NCI-H1436 treated with DMSO at 0.1 percent for 48 hours (cell line): ENCODE measurements at places on chromosomes 3 and 15.

- no peak for DNase-seq
Observed at GRCh38 chr15:83905556-83906273, 251.8 kb downstream of the ADAMTSL3 start.

GRCh38 chr15:66901336-66902100 is 163.9 kb upstream of the SMAD3 start:
- DNase-seq: no peak

GRCh38 chr15:98555173-98555515 is 93.2 kb upstream of the IGF1R start:
- DNase-seq: no peak

DNA sequence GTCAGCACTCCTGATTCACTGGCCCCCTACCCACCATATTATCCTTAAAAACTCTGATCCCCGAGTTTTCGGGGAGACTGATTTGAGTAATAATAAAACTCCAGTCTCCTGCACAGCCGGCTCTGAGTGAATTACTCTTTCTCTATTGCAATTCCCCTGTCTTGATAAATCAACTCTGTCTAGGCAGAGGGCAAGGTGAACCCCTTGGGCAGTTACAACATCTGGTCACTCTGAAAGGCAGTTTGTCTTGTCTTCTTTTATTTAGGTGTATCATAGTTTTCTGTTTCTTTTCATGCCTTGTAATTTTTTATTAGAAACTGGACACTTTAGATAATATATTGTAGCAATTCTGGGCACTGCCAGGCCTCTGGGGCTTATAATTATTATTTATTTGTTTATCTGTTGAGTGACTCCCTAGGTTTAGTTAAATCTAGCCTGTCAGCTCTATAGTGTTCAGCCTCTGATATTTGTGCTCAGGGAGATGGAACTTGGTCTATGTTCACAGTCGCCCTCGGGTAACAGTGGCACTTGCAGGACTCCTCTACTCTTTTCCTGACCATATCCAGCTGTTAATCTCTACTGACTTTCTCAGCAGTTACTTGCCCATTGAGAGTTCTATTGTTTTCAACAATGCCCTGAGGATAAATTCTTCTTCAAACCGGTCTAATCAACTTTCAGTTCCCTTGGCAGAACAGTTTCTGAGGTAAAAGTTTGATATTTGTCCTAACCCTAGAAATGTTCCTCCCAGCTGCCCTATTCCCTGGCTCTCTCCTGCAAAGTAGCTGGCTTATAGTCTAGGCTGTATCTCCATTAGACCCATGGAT is 15.5 kb upstream of the PLAAT1 start:
- no peak for DNase-seq

- no peak for DNase-seq
Observed at GRCh38 chr3:31432897-31433678, 99.6 kb upstream of the STT3B start.

DNA sequence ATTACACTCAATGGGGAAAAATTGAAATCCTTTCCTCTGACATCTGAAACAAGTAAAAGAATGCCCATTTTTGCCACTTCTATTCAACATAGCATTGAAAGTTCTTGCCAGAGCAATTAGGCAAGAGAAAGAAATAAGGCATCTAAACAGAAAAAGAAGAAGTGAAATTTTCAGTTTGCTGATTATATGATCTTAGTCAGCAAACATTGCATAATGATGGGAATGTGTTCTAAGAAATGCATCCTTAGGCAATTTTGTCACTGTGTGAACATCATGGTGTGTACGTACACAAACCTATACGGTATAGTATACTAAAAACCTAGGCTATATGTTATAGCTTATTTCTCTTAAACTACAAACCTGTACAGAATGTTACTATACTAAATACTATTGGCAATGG is 278.0 kb downstream of the CGGBP1 start:
- no peak for DNase-seq

DNA sequence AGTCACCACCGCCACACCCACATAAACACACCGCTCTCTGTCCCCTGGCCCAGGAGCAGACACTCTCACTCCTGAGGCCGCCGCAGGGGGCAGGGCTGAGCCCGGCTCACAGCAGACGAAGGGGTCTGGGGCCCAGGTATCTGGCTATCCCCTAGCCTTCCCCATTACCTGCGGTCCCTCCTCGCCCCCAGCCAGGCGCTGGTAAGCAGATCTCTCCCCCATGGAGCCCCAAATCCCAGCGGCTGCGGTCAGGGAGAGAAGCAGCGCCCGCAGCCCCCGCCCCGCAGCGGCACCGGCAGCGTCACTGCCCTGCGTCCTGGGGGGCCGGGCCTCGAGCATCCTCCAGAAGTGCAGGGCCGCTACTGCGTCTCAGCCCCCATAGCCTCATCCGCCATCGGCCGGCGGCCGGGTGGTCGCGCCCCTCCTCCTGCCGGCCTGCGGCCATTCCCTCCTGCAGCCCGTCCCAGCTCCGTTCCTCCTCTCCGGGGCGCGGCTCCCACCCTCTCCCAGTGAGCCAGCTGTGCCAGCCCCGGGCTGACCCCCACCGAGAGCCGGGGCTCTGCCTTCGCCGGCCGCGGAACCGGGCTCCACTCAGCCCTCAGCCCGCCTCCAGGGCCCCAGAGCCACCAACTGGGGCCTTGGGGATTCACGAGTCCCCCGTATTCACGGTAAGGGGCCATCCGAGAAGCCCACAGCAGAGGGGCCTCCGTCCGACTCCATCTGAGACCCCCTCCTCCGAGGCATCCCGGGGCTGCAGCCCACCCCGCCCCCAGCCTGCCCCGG is 13.1 kb downstream of the TNK2 start:
- no peak for DNase-seq

DNA sequence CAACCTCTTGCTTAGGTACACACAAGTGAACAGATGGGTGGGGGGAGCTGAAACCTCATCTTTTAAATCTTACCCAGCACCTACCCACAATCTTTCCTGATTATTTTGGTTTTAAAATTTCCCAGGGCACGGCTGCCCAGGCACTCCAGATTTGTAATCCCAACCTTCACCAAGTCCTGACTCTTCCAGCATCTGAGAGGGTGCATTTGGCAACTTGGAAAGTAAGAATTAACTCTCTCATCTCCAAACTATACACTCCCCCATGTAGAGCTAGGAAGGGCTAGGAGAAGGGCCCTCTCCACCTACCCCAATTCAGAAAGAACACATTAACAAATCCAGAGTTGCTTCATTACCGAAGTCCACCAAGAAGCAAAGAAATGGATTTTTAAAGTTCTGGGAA is 41.7 kb upstream of the PRICKLE2 start:
- no peak for DNase-seq

- no peak for DNase-seq
Observed at GRCh38 chr15:92025706-92026270, 172.3 kb downstream of the SLCO3A1 start.

DNA sequence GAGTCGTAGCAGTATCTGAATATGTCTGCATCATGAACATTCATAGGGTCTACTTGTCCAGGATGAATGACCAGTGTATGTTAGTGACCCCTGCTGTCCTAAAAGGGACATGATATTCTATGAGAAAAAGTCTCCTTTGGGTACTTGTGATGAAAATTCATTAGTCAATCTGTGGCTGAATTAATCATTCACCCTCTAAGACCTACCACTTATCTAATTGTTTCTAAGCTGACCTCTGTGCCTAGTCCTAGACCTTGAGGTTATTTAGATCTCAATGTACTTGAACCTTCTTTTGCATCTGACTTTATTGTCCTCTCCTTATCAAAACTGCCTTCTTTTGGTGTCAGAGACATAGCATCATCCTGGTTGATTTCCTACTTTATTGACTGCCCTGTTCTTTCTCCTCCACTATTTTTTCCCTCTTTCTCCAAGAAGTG is 799.3 kb downstream of the DIPK2A start:
- DNase-seq: no peak

- DNase-seq: no peak
Observed at GRCh38 chr3:183980403-183980802, 37.3 kb downstream of the ABCC5 start.

DNA sequence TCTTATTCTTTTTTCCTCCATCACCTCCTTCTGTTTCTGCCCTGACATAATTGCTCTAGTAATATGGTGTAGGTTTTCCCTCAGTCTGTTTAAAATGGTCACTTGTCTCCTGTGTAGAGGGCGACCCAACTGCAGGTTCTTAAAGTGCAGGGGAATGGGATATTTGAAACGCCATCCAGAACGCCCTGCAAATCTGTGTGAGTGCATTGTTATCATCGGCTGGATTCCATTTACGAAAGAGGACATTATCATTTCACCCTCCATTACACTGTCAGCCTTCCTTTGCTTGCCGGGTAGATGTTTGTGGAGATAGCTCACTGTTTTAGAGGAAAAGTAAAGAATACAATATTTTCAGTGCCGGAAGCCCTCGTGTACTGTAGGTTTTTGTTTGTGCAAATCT is 354.0 kb downstream of the LRTM1 start:
- DNase-seq: no peak

- no peak for DNase-seq
Observed at GRCh38 chr15:45112143-45112590, 1.8 kb downstream of the DUOX2 start.

DNA sequence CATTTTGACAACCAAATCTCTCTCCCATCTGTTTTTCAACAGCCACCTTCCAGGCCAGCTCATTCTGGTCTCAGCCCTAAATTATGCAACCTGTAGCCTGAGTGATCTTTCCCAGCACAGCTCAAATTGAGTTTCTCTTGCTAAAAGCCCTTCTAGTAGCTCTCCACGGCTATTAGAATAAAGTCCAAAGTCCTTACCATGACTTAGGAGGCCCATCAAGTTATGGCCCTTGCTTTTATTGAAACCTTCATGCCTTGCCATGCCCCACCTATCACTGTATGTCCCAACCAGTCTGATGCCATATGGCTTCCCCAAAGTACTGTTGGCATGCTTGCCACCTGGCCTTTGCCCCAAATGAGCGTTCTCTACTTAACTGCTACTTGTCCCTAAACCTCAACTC is 303.5 kb upstream of the GADL1 start:
- DNase-seq: no peak

DNA sequence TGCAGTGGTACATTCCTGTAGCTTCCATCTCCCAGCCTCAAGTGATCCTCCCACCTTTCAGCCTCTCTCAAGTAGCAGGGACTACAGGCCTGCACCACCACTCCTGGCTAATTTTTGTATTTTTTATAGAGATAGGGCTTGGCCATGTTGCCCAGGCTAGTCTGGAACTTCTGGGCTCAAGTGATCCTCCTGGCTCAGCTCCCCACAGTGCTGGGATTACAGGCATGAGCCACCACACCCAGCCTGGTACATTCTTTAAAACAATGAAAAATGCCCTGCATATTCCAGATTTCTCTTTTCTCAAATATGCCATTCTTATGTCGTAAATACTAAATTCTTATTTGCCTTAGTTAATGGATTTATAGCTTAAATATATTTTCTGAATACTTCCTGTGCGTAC is 581.4 kb downstream of the MECOM start:
- DNase-seq: no peak

- no peak for DNase-seq
Observed at GRCh38 chr3:27721717-27722564, at the start of gene EOMES. TSS of gene EOMES (minus strand) at chr3:27722323. CDS start at chr3:27722294, 29 bp downstream.

DNA sequence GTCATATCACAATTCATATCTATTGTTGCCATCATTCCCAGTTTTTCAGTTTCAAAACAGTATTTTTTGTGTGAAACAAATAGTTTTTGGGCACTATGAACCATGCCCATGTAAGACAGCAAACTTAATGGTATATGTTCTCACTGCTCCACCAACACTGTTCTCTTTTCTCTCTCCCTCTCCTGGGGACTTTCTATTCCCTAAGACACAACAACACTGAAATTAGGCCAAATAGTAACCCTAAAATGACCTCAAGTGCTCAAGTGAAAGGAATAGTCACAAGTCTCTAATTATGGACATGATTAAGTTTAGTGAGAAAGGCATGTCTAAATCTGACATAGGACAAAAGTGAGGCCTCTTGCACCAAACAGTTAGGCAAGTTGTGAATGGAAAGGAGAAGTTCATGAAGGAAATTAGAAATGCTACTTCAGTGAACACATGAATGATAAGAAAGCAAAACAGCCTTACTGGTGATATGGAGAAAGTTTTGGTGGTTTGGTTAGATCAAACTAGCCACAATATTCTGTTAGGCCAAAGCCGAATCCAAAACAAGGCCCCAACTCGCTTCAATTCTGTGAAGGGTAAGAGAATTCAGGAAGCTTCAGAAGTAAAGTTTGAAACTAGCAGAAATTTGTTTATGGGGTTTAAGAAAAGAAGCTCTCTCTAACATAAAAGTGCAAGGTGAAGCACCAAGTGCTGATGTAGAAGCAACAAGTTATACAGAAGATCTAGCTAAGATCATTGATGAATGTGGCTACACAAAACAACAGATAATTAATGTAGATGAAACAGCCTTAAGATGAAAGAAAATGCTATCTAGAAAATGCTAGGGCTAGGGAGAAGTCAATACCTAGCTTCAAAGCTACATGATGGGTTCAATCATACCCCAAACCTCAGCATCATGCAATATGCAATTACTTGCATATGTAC is 104.2 kb downstream of the CBLB start:
- no peak for DNase-seq

DNA sequence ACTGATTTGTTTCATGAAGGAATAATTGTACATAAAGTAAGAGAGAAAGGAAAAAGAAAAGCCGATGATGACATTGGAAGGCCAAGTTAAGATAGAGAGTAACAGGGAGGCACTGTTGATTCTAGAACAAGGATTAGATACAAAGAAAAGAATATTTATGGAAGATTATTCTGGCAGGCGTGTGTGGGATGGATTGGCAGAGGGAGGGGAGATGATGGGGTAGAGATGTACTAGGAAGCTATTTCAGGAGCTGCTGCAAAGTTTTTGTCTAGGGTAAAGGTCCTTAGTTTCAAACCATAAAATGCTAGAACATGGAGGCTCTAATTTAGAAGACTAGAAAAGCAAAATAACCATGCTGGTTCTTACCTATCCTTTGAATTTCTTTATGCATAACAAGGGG is 280.0 kb upstream of the LRRN1 start:
- DNase-seq: no peak

DNA sequence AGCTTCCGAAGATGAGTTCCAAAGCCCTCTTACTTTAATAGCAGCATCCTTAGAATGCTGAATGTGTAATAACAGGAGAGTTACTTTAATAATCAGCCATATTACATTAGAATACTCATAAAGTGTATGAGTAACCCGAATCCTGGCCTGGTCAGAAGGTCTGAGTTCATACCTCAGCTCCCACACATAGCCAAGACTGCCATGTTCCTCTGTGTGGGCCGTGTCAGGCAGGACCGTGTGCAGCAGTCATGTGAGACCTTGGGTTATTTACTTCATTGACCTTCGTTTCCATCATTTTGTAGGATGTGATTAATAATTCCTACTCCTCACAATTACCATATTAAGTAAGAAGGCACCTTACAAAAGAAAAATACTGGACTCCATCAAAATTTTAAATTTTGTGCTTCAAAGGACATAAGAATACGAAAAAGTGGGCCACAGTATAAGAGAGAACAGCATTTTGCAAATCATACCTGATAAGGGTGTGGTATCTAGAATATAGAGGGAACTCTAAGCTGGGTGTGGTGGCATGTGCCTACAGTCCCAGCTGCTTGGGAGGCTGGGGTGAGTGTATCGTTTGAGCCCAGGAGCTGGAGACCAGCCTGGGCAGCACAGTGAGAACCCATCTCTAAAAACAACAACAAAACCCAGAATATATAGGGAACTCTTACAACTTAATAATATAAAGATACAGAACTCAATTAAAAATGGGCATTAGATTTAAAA is 163.4 kb downstream of the ATG7 start:
- no peak for DNase-seq

GRCh38 chr3:160556141-160556540 is 9.2 kb downstream of the KPNA4 start:
- no peak for DNase-seq

- no peak for DNase-seq
Observed at GRCh38 chr15:100112636-100113305, 229.0 kb downstream of the ADAMTS17 start.

- peak; percentile 29 for DNase-seq
Observed at GRCh38 chr3:174125267-174125824, 727.8 kb downstream of the NLGN1 start.

- DNase-seq: no peak
Observed at GRCh38 chr3:62276658-62277180, 96.6 kb downstream of the FEZF2 start.
